Left forelimb (tissue), 1 donor: ENCODE measurements at places on chromosomes 1 and 21.

GRCh38 chr1:14881775-14882672 is 271.5 kb upstream of the TMEM51 start:
- DNase-seq, result no peak

GRCh38 chr1:69671363-69672010 is 103.8 kb downstream of the LRRC7 start:
- DNase-seq, result no peak

DNA sequence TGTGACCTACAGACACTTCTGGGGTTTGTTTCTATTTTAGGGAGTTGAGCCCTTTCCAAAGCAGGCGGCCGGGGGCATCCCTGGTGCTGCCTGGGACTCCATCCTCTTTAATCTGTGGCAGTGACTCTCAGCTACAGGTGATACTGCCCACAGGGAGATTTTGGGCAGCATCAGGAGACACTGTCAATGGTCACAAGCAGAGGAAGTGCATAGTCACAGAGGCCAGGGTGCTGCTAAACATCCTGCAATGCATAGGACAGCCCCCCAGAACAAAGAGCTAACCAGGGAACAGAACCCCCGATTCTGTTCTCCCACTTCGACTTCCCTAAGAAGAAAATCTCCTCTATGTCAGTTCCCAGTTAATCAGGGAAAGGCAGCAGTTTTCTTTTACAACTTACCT is 66.2 kb downstream of the TEX35 start:
- no peak for DNase-seq

DNA sequence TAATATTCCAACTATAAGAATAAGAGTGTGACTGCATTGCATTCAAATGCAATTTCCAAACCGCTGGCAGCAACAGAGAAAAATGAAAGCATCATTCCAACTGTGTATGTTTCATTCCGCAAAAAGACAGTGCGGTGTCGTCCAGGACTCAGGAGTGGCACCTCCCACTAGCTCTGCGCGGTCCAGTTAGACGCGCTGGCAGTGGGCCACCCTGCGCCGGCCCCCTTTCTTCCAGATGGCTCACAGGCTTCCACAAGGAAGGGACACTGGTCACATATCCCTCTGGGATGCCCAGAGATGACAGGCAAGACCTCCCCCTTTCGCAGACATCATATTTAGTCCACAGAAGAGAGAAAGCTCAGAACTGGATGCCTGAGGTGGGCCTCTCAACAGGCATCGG is 11.9 kb downstream of the WRAP73 start:
- no peak for DNase-seq

GRCh38 chr1:96370757-96371156 is 350.8 kb upstream of the PTBP2 start:
- DNase-seq, result no peak

GRCh38 chr1:245154429-245155271 is at the start of gene KIF26B:
KIF26B (plus strand) TSS chr1:245154985; CDS start chr1:245155425, 440 bp downstream.
- peak; percentile 72 for DNase-seq

- no peak for DNase-seq
Observed at GRCh38 chr1:19463504-19463803, 21.9 kb downstream of the CAPZB start.

- no peak for DNase-seq
Observed at GRCh38 chr1:19360843-19361610, 48.9 kb downstream of the SLC66A1 start.

GRCh38 chr1:6502000-6502891 is 10.8 kb upstream of the PLEKHG5 start:
- peak; percentile 82 for DNase-seq

DNA sequence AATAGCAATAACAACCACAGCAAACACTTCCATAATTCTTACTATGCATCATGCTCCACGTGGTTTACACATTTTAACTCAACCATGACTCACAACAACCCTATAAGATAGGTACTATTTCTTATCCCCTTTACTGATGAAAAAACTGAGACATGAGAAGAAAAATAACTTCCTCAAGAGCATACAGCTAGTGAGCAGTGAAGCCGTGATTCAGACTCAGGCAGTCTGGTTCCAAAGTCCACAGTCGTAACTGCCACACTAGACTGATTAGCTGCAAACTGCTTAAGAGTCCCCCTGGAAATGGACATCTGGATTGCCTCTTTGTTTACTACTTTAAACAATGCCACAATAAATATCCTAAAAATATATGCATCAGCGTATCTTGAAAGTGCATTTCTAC is 55.7 kb downstream of the PLD5 start:
- DNase-seq, result no peak

DNA sequence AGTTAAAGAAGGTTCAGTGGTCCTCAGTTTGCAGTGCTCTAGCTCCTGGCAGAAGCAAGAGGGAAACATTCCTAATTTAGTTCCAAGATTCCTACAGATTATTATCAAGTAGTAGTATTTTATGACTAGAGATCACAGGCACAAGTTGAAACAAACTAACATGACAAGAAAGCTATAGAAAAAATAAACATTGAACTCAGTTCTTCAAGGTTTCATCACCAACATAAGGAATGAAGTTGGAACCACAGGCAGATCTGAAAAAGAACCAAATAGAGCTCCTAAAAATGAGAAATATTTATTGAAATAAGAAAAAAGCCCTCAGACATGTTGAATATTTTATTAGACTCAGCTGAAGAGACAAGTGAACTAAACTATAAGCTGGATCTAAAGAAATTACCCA is 40.6 kb downstream of the PDC start:
- DNase-seq, result no peak

- no peak for DNase-seq
Observed at GRCh38 chr1:245500546-245500945, 345.8 kb downstream of the KIF26B start.

DNA sequence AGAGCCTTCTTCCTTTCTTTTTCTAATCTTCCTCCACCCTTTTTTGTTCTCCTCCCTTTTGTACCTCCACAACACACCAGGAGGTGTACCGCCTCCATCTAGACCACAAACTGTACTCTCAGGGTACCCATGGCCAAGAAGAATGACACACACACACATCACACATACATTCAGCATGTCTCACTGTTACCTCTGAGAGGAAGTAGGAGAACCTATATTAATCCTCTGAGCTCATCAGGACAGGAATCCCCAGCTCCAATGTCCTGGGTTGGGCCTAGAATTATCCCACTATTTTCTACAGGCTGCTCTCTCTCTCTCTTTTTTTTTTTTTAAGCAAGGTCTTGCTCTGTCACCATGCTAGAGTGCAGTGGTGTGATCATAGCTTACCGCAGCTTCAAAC is 36.7 kb downstream of the ATP2B4 start:
- no peak for DNase-seq

- DNase-seq, result no peak
Observed at GRCh38 chr1:210299501-210299900, 29.2 kb upstream of the HHAT start.

- no peak for DNase-seq
Observed at GRCh38 chr1:197841158-197841557, 61.3 kb upstream of the C1orf53 start.

- DNase-seq, result no peak
Observed at GRCh38 chr1:218304281-218305039, 19.4 kb downstream of the RRP15 start.

- no peak for DNase-seq
Observed at GRCh38 chr1:232921381-232921780, 29.0 kb upstream of the NTPCR start.

DNA sequence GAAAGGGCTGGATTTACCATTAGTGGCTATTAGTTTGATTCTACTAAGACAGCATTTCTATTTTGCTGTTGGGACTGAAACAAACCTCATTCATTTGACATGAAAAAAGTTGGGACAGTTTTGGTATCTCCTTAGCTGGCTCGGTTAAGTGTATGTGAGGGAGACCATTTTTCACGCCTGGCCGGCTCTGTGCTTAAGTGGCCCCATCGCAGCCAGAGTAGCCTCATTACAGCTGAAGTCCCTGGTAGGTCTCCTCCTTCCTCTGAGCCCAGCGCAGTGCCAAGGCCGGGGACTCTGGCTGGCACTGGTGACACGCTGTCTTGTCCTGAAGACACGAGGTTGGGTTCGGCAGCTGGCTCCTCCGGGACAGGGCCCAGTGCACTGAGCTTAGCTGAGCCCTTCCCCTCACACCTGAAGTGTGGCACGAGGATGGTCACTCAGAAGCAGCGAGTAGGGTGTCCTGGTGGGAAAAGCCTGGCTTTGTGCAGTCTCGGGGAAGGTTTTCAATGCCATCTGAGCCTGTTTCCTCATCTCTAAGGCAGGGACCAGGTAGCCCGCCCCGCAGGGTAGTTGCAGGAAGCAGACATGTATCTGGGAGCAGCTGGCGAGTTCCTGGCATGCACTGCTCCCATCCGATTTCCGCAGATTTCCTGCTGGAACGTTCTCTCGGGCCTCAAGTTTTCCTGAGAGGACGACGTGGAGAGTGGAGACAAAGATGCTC is 196.5 kb downstream of the DYRK1A start:
- no peak for DNase-seq

- DNase-seq, result no peak
Observed at GRCh38 chr1:21852282-21853130, 40.4 kb downstream of the LDLRAD2 start.

DNA sequence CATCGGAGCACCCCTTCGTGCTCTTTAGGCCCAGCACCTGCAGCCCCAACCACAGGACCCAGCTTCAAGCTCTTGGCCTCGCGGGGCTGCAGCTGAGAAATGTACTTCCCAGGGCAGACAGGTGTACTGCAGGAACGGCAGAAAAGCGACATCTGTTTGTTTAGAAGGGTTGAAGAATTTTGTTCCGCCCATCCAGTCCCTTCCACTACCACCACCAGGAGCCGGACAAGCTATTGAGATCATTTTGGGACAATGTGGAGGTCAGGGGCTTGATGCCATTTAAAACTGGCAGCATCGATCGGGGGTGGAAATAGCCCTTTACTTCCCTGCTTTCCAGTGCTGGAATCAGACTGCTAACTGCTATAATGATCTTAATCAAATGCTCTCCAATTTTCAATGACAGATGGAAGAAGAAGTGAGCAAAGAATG is 1.7 kb downstream of the SERTAD4 start:
- DNase-seq, result no peak

DNA sequence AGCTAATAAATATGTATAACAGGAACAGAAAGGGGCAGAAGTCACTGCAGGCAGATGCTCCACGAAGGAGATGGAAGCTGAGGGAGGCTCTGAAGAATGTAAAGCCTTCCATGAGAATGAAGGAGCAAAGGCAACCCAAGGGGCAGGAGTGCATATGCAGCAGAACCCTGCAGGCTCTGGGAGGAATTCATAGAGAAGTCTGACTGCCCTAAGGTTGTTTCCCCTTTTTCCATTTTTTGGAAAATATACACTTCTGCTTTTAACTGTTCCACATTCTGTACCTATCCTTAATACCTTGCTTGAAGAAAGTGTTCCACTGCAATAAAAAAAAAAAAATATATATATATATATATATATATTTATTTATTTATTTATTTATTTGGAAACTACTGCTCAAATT is 69.6 kb downstream of the CD34 start:
- peak; percentile 9 for DNase-seq

DNA sequence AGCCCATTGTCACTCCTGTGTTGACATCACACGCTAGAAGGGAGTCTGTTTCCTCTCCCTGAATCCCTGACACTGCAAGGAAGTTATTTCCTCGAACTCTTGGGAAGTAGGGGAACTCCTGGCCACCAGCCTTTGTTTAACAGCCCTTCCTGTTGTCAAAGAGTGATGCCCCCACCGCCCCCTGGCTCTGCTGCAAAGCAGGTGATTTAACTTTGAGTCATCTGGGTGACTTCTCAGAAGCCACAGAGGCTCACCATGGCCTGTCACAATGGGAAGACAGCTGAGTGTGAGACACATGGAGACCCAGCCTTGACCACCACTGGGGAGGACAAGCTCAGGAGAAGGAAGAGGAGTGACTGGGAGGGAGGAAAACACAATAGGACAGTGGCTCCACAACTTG is 182.8 kb downstream of the PSMG1 start:
- no peak for DNase-seq

DNA sequence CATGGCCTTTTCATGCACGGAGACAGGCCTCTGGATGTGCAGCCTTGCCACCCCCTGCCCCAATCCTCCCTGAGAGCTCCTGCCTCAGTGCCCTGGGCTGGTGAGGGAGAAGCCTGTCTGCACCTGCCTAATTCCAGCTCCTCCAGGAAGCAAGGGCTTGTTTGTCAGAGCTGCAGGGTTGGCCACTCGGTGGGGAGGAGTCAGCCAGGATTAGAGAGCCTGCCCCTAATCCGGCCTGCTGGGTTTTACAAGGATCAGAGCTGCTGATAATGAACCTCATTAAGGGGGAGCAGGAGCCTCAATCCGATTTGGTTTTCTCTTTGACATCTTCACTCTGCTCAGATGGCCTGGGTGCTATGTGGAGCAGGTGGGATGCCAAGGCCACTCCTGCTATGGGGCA is 31.9 kb upstream of the LHX4 start:
- DNase-seq, result no peak

DNA sequence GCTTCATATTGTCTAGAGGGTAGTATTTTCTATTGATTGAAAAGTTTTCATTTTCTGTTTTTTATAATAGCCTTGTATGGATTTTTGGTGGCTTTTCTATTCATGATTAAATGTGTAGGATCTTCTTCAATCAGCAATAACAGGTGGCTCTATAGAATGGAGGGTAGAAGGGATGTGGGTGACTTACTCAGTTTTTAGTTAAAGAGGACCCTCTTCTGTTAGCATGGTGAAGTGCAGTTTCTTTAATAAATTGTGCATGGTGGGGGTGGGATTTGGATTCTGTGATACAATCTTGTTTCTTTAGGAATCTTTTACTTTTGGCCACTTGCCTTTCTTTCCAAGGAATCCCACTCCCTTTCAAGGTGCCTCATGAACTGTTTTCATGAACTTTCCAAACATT is 64.7 kb downstream of the SLC35A3 start:
- DNase-seq, result no peak

GRCh38 chr1:214135886-214136285 is 145.1 kb upstream of the SMYD2 start:
- no peak for DNase-seq

DNA sequence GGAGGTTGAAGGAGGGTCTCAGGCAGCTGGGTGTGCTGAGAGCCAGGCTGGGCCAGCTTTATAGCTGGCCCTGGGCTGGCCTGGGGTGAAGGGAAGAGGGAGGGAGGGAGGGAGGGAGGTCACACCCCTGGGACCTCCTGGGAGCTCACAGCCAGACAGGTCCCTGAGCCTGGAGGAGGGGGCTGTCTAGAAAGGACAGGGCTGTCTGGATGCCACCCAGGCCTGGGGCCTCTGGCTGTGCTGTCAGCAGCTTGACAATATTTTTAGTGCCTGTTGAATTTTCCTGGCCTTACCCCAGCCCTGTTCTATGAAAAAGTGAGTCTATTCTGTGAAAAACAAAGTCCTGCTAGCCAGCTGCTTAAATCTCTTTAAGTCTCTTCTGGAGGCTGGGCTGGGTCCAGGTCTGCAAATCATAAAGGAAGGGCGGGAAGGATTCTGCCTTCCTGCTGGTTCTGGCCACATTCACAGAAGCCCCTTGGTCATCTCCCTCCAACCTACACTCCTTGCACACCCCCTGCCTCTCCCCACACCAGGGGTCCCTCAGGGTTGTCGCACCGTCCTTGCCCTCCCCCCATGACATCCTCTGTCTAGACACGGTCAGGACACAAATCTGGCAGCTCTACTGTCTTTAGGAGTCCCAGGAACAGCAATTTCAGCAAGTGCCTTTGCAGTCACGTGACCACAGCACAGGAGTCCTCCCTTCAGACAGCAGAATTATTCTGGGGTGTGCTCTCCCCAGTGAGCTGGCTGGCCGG is at the start of gene LEFTY2:
LEFTY2 (minus strand) TSS at position 34 of the 755 bp plus-strand sequence. CDS start 80 bp downstream, outside the sequence.
- no peak for DNase-seq
